ENCODE measurements at places on chromosomes 4 and X.

GRCh38 chrX:114774691-114775090, 190.8 kb downstream of the HTR2C start:
- no peak for DNase-seq

- DNase-seq, result no peak
These were observed 54.5 kb downstream of the ASB9 start for GRCh38 chrX:15215366-15215765.

DNA sequence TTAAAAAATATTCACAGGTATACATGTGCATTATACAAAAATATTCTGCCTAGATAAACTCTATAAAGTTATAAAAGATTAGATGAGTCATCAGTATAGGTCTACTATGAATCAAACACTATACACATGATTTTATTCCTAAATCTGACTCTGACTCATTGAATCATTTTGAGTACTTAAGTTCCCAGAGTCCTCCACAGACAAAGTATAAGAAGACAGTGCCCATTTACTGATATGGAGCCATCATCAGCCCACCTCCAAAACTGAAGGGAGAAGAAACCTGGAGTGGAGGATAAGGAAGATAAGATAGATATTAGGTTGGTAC, 28.7 kb upstream of the ANTXR2 start:
- DNase-seq, result no peak

DNA sequence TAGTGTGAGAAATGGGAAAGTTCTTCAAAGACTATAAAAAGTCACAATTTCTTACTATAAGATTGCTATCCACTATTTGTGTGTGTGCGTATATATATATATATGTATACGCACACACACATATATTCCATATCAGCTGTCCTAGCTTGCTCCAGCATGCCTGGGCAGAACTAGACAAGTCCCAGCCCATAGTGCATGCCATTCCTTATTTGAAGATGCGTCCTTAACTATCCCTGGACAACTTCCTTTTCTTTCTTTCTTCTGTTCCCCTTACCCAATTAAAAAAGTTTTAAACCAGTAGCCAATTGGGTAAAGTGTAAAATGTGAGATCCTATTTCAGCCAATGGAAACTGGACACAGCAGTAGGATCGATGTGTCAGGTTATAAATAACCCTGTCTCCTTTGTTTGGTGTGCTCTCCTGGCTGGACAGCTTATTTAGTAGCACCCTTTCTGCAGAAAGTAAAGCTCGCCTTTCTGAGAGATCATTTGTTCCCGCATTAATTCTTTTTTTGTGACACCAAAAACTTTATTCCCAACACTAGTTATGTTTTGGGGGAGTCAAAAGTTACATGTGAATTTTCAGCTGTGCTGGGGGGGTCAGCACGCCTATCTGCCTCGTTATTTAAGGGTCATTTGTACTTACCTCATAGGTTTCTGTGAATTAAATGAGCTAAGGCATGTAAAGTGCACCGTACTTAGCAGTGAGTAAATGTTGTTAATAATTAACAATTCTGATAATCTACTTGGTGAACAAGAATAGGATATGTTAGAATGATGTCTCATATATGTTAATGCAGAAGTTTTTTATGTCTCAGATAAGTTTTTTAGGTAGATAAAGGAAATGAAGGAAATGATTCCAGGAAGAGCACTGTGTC, 40.9 kb downstream of the KDM6A start:
- DNase-seq, result no peak

GRCh38 chrX:11380187-11380844, 87.1 kb downstream of the AMELX start:
- no peak for DNase-seq

DNA sequence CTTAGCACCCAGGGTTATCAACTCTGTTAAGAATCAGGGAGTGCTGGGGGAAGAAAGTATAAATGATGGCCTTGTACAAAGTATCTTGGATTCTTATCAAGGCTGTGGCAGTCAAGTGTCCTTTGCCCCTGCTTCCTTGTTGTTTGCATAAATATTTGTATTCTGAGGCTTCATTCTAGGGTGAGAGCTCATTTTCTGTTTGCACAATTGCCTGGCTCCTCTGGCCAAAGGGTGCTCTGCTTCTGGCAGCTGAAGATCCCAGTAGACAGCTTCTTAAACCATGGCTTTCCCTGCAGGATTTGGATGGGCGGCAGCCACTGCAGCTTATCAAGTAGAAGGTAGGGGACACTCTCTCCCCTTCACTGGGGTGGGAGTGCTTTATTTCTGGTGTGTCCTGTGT, at the start of gene GBA3:
Gene GBA3, plus strand, starts transcription at position 202 of the 400 bp plus-strand sequence.
- no peak for DNase-seq

GRCh38 chrX:120559804-120560203, 958 bp downstream of the CUL4B start:
- no peak for DNase-seq

GRCh38 chr4:6749340-6750171, 33.0 kb upstream of the KIAA0232 start:
- no peak for DNase-seq

- no peak for DNase-seq
These were observed 20.4 kb downstream of the PAPSS1 start for GRCh38 chr4:107699466-107700206.

GRCh38 chr4:109554971-109555370, 5.1 kb upstream of the MCUB start:
- no peak for DNase-seq

GRCh38 chr4:818106-818921, 7.6 kb downstream of the CPLX1 start:
- no peak for DNase-seq

DNA sequence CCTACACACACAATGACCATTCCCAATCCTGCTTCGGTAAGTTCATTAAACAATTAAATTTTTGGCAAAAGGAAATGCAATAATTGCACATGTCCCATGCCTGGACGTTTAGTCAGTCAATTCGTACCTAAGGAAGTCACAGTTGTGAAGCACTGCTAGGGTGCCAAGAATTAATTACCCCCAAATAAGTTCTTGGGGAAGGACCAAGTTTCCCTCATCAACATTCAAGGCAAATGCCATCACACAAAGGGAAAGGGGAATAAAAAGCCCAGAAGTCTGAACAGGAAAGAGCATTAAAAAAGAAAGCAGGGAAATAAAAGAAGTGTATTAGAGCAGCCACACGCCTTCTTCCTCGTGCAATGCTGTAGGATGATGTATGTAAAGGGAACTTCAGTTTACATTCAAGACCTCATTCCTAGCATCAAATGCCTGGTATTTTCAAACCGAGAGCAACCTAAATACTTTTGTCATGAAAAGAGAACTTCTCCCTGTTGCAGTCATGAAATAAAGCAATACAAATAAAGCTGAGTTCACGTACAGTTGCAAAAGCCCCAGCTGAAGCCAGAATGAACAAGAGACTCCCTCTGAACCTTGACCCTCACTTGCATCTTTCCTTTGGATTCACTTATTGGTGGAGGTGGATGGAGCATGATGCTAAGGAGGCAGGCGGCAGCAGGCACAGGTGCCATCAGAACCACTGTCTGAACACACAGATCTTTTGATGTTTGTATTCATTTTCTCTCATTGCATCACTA, 124.0 kb upstream of the PPARGC1A start:
- DNase-seq, result no peak

DNA sequence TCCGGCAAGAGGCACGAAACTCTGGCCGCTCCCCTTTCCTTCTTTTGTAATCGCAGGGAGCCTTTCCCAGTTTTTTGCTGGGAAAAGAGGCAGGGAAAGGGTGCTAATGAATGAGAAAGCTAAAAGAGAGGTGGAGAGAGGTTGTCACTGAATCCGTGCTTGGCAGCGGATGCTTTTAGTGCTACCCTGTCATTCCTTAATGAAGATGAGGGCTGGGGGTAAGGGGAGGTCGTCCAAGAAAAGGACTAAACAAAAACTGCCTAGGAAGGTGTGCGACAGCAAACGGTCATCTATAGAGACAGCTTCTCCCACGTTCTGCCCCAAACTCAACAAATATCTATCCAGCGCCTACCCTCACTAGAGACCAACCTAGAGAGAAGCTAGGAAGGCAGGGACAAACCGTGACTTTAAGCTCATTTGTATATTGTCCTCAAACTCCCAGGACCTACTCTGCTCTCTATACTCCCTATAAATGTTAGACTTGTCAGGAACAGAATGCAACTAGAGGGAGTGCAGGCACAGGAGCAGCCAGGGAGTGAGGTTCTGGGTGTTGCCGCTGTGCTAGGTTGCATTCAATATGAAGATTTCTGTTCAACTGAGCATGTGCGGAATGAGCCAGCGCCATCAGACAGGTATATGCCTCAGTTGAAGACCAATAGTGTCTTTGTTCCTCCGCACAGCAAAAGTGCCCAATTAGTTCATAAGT, 777 bp upstream of the CASK start:
- DNase-seq, result no peak

- no peak for DNase-seq
These were observed 48.7 kb downstream of the HTT start for GRCh38 chr4:3123181-3123671.

GRCh38 chrX:150570512-150570911, 2.1 kb downstream of the MTM1 start:
- DNase-seq, result no peak

GRCh38 chrX:13742397-13743176, 8.0 kb downstream of the OFD1 start:
- DNase-seq, result no peak

DNA sequence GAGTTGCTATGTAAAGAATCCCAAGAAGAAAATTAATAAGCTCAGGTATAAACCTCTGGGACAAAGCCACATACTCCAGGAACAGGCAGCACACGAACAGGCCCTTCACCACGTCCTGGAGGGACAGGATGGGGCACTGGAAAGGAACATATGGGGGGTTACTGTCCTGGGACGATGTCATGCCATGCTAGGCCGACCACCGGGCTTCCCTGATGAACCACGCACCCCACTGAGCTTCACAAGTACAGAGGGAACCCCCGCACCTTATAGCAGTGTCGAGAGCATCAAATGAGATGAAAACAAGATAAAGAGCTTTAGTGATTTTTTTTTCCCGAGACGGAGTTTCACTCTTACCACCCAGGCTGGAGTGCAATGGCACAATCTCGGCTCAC, 19.1 kb downstream of the NOP14 start:
- no peak for DNase-seq

DNA sequence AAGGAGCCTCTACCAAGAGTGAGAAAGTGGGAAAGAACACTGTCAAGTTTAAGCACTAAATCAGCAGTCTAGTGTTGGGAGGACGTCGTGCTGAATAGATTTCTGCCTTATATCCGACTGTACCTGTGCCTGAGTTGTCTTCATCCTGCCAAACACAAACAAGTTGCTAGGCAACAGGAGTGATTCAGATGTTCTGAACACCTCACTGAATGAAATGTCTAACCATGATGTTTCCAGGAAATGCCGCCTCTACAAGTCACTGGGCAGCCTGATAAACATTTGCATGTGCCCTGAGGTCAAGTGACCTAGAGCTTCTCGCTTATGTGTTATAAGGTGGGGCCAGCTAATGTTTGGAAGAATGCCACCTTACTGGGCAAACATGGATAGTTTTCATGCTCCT, 37.9 kb downstream of the SGMS2 start:
- no peak for DNase-seq

- DNase-seq, result no peak
These were observed 163.3 kb upstream of the IL15 start for GRCh38 chr4:141473026-141473540.

GRCh38 chr4:104022226-104022625, 302.4 kb upstream of the TACR3 start:
- DNase-seq, result no peak

DNA sequence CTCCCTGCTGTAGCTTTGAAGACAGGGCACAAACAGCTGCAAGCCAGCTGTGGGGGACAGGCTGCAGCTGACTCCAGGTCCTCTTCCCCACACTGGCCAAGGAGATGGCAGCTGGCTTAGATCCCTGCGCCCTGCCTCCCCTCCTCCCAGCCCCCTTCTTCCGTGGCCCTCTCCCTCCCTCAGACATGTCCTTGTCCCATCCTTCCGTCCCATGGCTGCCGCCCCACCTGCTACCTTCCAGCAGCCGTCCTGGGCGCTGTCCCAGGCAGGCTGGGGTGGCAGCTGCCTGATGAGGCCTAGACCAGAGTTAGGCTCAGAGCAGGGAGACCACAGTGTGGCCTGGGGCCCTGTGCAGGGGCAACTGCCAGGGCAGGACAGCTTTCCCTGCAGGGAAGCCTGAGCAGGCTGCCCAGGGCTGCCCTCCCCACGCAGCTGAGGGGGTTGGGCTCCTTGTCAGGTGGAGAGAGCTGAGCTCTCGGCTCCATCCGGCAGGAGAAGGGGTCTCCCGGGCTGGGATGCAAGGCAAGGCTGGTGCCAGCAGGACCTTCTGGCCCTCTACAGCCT, 3.3 kb upstream of the BGN start:
- no peak for DNase-seq

- no peak for DNase-seq
These were observed 459.0 kb downstream of the PDGFC start for GRCh38 chr4:156512622-156513021.

DNA sequence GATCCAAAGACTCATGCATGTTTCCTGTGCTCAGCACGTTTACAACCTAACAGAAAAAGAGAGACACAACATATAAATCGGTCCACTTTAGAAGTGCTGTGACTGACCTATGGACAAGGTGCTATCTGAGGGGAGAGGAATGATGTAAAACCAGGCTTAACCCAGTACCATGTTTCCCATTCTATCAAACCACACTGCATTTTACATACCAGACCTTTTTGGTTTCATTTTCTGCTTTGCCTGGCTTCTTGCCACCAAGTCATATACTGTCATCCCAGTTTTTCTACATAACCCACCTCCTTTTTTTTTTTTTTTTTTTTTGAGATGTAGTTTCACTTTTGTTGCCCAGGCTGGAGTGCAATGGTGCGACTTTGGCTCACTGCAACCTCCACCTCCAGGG, 82.2 kb downstream of the KLF8 start:
- DNase-seq, result no peak

DNA sequence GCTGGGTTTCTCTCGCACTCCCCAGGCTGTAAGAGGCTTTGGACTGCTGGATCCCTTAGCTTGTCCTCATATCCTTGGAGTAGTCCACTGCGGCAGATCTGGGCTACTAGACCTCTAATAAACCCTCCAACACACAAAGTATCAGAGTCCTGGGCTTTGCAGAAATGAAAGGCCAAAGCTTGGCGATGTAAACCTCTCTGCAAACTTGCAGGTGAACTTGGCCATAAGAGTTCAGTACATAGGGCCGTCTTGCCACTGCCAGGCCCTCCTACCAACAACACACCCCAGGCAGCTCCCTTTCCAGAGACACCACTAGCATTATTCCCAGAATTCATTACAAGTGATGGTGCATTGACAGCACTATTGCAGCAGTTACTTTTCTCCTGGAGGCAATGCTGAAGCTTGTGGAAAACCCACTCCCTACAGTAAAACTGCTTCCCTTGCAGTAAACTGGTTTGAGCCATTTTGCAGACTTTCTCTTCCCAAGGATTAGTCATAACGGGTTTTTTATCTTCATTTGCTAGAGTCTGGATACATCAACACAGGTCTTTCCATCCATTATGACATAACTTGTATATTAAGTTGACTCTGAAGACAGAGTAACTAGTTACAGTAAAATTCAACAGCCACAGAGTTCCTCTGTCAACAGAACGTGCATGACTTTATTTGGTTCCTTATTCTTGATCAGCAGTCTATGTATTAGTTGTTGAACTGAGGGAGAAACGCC, 2.4 kb downstream of the ANKRD50 start:
- DNase-seq, result no peak

GRCh38 chr4:102779204-102779603, 18.4 kb upstream of the MANBA start:
- DNase-seq, result no peak

Data from stimulated activated CD4-positive, alpha-beta T cell treated with anti-CD3 and anti-CD28 coated beads, TNF-alpha, amount 100 ng/mL, for 4 hours (primary cell).